ENCODE measurements at places on chromosomes 12 and 14.

GRCh38 chr12:32893458-32893857 lies 3.1 kb downstream of the PKP2 start:
- DNase-seq: no peak

- no peak for DNase-seq
Observed at GRCh38 chr12:54182981-54183380, 5.8 kb downstream of the SMUG1 start.

- no peak for DNase-seq
Observed at GRCh38 chr12:55116152-55116551, 10.1 kb upstream of the OR9K2 start.

GRCh38 chr14:104655128-104655848 lies 34.1 kb upstream of the INF2 start:
- no peak for DNase-seq

DNA sequence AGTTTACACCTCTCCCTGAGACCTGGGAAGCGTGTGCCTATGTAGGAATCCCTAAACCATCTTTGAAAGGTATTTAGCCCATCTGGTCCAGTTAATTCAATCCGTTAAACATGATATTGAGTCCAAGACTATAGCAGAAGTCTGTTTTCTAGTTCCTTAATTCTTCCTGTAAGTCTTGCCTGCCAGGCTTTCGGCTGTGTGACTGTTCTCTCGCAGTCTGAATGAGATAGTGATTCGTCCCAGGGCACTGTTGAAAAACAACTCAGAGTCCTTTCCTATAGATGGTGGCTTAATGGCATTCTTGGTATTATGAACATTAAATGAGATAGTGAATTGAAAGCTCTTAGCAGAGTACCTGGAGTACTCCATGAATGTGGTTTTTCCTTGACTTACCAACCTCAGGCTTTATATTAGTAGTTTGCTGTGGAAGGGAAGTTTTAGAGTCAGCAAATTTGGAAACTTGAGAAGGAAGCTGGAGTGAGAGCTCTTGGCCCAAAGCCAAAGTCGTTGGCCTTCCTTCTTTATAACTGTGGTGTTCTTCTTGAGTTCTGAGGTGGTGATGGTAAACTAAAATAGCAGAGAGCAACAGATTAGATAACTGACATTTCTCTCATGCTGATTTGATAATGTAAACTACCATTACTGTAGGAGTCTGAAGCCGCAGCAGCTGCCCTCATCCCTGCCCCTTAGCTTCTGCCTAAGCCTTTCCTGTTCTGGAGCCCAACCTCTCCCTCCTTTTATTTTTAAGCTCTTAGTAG lies 76.5 kb downstream of the TGFB3 start:
- DNase-seq: no peak

GRCh38 chr12:117875744-117876435 lies 92.9 kb downstream of the KSR2 start:
- no peak for DNase-seq

DNA sequence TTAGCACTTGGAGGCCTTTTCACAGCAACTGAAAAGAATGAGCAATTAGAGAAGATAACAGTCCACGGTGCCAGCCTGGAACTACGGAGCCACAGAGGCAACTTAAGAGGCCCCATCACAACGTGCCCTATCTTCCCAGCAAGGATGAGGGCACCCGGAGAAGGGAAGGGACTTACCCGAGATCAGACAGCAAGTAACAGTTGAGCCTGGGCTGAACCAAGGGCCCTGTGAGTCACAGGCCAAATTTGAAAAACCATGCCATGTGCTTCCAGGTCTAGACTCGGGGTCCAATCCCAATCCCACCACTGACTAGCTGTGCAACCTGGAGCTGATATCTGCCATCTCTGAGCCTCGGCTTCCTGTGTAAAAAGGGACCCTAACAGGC lies 42.2 kb downstream of the PITPNM2 start:
- no peak for DNase-seq

DNA sequence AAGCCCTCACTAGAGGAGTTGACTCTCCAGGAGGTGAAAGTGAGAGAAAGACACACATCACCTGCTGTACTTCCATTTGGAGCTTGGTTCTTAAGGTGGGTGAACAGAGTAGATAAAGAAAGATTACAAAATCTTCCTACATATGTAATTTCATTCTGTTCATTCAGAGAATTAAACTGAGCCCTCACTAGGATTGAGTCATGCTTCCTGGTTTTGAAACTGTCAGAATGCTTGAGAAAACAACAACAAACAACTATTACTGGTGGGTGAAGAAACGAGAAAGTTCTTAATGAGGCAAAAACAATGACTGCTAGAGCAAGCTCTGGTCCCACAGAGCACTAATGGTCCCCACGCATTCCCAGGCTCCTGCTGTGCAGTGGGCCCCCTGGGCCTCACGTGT lies 841.7 kb downstream of the VRK1 start:
- no peak for DNase-seq

DNA sequence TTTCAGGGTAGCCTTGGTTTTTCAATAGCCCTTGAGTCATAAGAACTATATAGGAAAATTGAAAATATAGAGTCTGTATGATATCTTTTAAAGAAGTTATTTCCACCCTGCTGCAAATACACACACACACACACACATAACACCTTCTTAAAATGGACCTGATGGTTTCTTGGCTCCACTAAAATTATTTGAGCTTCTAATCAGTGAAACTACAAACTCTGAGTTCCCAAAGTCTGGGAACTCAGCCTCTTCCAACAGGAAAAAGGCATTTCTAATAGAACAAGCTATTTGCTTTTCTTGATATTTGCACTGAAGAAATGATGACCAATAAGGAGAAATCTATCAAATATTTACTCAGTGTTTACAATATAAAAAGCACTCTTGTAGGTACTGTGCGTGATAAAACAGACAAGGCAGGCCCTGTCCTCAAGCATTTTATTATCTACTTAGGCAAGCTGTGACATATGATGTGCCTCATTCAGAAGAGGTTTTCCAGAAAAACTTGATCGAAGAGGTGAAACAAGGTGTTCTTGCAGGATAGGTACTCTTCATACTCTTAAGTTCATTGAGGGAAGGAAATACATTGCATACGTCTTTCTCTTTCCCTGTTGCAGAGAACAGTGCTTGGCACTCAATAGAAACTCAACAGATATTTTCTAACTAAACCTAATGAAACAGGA lies 88.6 kb downstream of the MGST1 start:
- DNase-seq: no peak

DNA sequence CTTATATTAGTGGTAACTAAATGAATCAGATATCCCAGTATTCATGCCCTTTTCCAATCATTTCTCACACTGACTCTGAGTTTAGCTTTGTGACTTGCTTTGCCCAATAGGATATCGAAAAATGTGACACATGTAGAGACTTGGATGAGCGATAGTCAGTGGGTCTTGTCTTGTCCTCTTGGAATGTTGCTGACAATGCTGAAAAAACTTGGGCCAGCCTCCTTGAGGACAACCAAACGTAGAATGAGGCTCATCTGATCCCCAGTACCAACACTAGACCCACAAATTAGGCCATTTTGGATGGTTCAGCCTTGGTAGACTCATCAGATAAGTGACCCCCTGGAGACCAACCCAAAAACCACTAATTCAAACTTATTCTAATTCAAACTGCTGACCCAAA lies 351.0 kb downstream of the GRIN2B start:
- no peak for DNase-seq

DNA sequence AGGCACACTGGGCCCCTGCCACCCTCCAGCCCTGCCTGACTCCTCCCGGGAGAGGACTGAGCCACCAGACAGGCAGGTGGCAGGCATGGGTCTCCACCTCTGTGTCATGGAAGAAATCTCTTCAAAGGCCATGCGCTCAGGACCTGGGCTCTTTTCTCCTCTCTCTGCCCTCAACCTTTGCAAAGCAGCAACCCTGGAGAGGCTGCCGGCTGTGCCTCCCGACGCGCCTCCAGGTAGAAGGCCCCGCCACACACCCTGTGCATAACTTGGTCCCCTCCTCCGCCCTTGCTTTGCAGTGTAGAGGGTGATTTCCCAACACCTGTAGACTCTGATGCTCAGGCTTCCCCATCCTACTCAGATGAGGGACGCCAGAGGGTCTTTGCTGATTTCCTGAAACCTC lies 28.2 kb upstream of the TMEM179 start:
- DNase-seq: no peak

GRCh38 chr12:40393026-40393425 lies 168.2 kb downstream of the LRRK2 start:
- no peak for DNase-seq

- DNase-seq: peak; percentile 43
Observed at GRCh38 chr12:75759842-75760572, 248.6 kb upstream of the KRR1 start.

DNA sequence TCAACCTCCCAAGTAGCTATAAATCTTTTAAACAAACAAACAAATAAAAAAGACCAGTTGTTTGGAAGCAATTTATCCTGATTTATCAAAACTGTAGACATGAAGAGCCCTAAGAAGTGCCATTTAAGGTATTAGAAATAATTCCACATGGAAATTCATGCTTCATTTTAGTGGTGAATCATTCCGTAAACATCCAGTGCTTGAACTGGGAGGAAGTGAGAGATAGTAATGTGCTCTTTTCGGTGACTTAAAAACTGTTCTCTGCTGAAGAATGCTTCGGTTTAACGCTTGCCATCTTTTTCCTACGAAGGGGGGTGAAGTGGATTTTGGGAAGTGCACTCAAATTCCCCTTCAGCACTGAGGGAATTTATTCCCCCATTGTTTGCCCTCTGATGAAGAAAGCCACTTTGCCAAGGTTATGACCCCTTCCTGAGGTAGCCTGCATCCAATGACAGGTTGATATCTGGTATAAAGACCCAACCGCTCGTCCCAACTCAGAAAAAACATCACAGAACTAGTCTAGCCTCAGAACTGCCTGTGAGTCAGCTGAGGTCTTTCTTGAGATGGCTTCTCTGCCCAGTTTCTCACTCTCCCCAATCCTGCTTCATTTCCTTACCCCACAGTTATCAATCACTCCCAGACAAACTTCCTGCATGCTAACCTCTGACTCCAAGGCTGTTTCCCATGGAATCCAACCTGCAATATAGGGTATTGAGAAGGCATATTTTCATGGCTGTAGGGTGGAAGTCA lies 244.1 kb downstream of the AEBP2 start:
- no peak for DNase-seq

- DNase-seq: no peak
Observed at GRCh38 chr14:27305441-27305945, 707.7 kb upstream of the NOVA1 start.

GRCh38 chr12:40103043-40103442 lies 2.8 kb downstream of the SLC2A13 start:
- no peak for DNase-seq

DNA sequence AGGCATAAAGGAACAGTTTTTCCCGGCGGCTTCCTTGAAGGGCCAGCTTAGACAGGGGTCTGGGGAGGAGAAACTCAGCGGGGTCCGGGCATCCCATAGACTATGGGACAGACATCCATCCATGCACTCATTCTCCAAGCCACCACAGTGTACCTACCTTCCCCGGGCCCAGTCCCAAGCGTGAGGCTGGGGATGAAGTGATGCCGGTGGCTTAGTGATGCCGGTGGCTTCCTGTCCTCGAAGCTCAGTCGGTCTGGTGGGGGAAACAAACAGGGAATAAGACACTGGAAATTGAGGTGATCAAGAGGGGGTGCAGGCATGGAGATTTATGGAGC lies 421 bp downstream of the RTL1 start:
- DNase-seq: no peak

DNA sequence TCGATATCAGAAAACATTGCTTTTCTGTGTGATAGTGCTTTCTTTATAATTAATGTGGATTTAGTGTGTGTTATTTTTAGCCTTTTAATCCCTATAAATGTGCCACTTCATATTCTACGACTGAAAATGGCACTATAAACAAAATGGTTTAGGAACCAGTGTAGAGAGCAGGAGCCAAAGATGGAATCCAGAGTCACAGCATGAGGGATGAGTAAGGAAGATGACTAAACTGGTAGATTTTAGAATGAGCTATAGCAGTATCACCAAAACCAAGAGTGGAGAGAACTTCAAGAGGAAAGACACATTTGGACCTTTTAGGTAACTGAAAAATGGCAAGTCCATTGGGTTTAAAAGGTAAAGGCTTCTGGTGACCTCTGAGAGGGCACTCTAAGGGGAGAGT lies 887.2 kb downstream of the NRXN3 start:
- DNase-seq: no peak

- no peak for DNase-seq
Observed at GRCh38 chr12:24561411-24561871, 387.5 kb downstream of the BCAT1 start.

- DNase-seq: no peak
Observed at GRCh38 chr14:100618318-100618693, 31.1 kb upstream of the BEGAIN start.

DNA sequence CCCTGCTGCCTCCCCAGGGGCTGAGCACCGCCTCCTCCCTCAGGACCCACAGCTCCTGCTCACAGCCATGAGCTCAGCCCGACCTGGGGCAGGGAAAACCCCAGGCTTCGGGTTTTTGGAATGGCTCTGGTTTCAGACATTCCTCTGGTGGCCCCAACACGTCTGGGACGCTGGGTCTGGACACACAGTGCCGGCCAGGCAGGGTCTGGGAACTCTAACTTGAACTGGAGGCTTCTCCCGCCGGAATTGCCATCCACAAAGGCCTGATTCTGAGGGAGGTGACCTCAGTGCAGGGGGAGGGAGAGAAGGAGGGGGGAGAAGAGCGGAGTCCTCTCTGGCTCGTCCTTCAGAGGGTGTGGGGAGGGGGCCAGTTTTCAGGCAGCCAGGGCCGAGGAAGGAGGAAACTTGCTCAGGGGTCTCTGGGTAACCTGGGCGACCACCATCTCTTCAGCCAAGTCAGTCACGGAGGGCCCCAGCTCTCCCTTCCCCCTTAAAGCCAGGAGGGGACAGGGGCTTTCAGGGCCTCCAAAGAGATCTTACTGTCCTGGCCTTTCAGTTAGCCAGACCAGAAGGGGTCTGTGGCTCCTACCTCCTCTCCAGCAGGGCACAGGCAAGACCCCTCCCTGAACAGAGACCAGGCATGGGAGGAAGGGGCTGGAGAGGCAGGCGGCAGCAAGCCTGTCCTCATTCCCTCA lies 19.4 kb downstream of the NCKAP5L start:
- DNase-seq: no peak

GRCh38 chr14:39576736-39577135 lies 144.5 kb upstream of the FBXO33 start:
- no peak for DNase-seq

GRCh38 chr14:95761436-95761835 lies 47.5 kb upstream of the TCL1A start:
- DNase-seq: no peak

DNA sequence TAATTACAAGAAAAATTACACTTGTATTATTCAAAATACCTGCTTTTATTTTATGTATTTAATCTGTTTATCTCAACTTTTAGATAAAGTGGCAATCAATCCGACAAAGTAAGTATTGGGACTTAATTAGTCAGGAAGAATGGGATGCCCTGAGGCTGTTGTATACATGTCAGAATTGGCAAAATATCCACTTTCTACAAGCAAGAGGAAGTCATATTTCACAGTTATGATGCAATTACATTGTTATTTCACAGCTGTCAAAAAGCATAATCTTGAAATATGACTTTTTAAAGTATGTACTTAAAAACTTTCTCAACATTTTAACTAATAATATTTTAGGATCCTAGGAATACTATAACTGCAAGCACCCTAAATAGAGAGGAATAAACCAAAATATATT lies 357.1 kb upstream of the MGAT4C start:
- no peak for DNase-seq

GRCh38 chr14:26841920-26842741 lies 244.3 kb upstream of the NOVA1 start:
- peak; percentile 0 for DNase-seq
